Stimulated activated CD8-positive, alpha-beta memory T cell treated with anti-CD3 and anti-CD28 coated beads, Interleukin-7, amount 100 ng/mL, for 48 hours (primary cell): ENCODE measurements at places on chromosomes 11 and 22.

- no peak for DNase-seq
These were observed 27.2 kb downstream of the RTN4R start for GRCh38 chr22:20240900-20241299.

DNA sequence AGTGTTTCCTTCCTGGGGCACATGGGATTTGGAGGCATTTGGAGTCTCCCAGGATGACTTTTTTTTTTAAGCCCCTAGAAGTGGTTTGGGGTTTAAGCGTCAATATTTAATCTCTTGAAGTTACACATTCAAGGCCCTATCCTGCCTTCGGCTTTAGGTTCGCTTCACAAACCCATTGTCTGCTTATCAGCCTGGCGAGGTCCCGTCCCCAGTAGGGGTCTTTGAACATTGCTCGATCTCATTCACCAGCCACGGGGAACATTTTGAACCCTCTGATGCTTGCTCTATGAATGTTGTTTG, 75.9 kb downstream of the KCNQ1 start:
- DNase-seq, result no peak

DNA sequence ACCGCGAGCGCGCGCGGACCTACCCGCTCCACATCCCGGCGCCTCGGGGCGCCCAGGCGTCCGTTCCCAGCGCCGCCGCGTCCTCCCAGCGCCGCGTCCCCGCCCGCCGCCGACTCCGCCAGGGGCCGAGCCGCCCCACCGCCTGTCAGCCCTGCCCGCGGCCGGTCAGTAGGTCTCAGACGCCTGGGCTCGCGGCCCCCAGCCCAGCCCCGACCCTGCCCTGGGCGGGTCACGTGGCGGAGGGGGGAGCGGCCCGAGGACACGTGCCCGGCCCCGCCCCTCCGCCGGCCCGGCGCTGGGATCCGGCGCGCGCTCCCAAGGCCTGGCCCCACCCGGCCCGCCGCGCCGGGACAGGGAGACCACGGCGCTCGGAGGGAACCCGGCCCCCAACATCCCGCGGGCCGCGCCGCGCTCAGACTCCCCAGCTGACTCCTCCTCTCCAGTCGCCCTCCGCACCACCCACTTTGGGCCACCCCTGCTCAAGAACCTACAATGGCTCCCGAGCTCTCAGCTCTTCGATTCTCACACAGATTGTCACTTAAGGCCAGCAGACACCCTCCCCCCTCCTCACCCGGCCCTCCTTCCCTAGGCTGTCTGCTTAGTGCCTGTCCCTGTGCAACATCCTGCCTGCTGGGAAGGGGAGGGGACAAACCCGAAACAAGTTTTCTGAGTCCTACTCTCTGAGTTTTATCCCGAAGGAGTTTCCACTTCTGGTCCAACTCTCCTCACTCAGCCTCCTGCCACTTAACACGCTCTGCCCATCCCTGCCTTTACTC, at the start of gene RAB3IL1:
RAB3IL1 (minus strand) TSS at position 233 of the 776 bp plus-strand sequence; CDS start at position 34, 199 bp downstream.
- no peak for DNase-seq

GRCh38 chr11:44203270-44204043, 106.5 kb downstream of the ALX4 start:
- no peak for DNase-seq

DNA sequence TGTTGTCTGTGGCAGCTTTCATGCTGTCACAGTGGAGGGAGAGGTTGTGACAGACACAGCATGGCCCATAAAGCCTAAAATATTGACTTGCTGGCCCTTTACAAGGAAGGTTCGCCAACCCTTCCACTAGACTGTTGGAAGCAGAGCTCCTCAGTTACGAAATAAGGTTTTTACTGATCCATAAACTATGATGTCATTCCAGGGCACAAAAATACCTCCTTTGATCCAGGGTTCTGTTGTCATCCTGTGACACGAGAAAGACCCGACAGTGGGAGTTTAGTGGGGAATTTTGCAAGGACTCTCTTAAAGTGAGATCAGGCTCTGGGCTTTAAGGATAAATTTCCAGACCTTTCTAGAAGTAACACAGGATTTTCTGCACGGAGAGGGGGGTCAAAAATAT, 15.7 kb downstream of the BARX2 start:
- no peak for DNase-seq

- DNase-seq, result no peak
These were observed 1.1 kb upstream of the PDGFD start for GRCh38 chr11:104165014-104165413.

- no peak for DNase-seq
These were observed 52.1 kb upstream of the CRYBB3 start for GRCh38 chr22:25147642-25147928.

DNA sequence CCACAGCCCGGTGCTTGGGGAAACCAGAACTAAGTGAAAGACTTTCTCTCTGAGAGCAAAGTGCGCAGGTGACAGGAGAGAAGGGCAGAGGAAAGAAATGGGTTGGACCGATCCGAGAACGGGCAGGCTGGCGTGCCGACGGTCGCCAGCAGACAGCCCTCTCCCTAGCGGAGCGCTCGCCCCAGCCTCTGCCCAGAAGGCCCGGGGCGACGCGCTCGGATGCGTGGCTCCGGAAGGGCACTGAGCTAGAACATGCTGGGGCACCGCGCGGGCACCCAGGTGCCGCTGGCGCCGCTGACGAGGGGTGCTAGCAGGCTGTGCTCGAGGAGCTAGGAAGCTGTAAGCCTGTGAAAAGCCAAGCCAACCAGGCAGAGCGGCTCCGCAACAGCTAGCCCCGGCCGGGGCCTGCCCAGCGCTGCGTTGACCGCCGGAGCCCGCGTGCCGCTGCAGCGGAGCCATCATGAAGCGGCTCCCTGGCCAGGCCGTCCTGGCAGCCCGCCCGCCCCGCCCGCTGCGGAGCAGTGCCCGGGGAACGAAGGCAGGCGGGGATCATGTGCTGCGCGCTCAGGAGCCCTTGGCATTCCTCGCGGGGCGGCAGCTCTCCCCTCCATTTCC, 22.1 kb upstream of the RRAS2 start:
- DNase-seq, result no peak

DNA sequence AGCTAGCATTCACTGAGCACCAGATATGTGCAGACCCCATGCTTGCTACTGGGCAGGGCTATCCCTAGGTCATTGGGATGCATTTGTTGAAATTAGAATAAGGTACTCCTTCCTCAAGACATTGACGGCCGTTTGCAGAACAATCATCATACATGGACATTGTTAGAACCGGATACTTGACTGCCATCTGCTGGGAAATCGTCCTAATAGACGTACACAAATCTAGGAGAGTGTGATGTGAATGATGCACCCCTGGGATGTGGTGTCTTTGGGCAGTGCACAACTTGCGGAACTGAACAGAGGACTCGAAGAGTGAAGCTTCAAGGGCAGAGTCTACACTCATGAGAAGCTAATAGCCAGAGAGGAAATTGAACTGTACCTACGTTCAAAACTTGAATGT, 35.9 kb downstream of the MYO18B start:
- no peak for DNase-seq

DNA sequence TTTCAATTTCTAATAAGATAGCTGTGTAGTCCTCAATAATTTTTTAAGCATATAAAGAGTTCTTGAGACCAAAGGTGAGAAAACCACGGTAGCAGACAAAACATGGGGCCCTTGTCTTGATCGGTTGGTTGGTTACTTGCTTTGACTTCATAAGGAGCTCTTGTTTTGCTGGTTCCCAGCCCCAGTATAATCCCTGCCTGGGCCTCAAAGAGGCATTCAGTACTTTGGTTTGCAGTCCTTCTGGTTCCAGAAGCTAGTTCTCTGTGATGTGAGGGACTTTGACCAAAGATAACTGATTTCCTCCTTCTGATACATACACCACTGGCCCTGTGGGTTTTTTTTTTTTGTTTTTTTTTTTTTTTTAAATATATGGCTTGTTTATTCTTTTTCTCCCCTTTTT, 17.1 kb downstream of the MARK2 start:
- no peak for DNase-seq

- no peak for DNase-seq
These were observed 7.9 kb downstream of the TOMM22 start for GRCh38 chr22:38689651-38690050.

GRCh38 chr22:47053013-47053725, 290.7 kb downstream of the TBC1D22A start:
- no peak for DNase-seq

- DNase-seq, result no peak
These were observed 18.9 kb downstream of the TPST2 start for GRCh38 chr22:26570864-26571525.

DNA sequence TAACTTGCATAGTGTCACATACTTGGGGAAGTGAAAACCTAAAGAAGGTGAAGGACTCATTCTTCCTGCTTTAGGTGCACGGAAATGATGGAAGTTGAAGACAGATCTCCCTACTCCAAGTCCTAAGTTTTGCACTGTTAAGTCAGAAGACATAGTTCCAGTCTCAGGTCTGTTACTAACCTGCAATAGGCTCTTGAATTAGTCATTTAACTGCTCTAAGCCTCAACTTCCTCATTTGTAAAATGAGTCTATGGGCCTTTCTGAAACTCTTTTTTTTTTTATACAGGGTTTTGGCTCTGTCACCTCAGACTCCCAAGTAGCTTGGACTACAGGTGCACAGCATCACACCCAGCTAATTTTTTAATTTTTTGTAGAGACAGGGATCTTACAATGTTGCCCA, 30.8 kb upstream of the POU2AF1 start:
- no peak for DNase-seq

DNA sequence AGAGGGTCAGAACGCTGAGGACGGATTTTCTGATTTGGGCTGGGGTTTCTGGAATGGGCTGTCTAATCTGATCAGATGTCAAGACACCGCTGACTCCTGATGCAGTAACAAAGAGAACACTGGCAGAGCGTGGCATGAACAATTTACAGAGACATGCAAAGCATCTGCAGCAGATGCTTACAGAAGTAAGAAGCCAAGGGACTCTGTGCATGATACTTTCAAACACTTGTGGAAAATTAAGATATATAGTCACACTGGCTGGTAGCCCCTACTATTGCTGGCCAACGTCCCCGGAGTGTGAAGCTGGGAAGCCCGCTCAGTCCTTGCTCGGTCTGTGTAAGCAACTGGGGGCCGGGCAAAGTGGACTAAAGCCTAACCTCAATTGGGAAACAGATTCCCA, 903.7 kb downstream of the BRD1 start:
- no peak for DNase-seq

- no peak for DNase-seq
These were observed 5.6 kb downstream of the SNU13 start for GRCh38 chr22:41683052-41683451.

DNA sequence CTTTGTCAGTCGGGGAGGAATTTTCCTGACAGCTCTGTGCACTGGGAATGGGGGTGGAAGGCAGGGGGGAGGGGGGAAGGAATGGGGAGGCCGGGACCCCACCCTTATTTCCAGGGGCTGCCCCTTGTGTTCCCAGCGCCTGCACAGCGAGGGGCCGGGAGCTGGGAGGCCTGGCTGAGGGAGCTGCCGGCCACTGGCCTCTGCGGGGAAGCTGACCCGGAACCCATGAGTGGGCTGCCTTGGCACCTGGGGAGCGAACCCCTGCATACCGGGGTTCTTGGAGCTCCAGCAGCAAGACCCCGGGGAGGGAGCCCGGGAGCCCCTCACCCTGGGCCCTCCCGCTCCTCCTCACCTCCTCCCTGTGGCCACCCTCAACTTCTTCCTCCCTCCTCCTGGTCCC, 3.5 kb downstream of the H19 start:
- DNase-seq, result no peak

GRCh38 chr11:17604201-17604914, 57.3 kb downstream of the OTOG start:
- DNase-seq, result no peak

DNA sequence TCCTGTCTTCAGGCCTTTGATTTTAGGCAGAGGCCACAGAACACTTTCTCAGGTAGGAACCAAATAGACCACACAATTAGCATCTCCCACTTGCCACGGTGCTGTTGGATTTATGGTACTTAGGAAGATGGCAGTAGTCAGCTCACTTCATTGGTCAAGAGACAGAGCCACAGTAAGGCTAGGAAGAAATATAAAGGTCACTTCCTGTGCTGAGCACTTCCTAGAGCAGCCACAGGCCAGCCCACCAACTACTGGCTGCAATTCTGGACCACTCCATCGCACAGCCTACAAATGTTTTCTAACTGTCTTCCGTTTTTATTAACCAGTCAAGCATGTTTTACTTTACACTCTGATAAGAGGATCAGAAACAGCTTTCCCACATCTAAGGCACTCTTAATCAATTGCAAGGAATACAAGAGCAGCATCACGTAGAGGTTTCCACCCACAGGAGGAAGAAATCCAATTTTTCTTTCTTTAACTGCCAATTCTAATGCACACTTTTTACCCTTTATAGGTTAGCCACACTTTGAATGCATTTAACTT, 54.7 kb downstream of the ABTB2 start:
- DNase-seq, result no peak

- no peak for DNase-seq
These were observed 221.9 kb downstream of the SBF2 start for GRCh38 chr11:10072142-10072541.

DNA sequence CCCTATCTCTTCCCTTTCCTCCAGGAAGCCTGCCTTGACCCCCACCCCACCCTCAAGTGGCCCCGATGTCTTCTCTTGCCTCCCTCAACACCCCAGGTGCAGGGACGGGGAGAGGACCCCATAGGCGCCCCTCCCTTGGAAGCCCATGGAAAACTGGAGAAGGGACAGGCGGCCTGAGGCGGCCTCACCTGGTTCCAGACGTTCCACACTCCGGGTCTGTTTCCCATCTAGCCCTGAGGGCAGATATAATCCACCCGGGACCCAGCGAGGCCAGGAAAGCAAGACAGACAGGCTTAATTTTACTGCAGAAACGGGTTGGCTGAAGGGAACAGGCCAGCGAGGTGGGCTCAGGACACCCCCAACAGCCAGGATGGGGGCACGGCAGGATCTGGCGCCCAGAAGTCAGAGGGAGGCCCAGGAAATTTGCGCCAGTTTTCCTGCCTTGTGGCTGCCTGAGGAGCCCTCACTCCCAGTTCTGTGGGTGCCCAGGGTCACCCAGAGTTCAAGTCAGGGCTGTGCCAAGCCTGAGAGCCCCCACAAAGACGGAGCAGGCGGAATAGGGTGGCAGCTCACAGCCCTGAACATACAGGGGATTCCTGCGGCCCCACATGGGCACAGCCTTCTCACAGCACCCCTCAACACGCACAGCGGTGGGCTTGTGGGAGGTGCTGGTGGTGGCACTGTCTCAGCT, 3.0 kb upstream of the SIGIRR start:
- DNase-seq, result no peak

- no peak for DNase-seq
These were observed 206.5 kb downstream of the NAV2 start for GRCh38 chr11:19919050-19919561.

DNA sequence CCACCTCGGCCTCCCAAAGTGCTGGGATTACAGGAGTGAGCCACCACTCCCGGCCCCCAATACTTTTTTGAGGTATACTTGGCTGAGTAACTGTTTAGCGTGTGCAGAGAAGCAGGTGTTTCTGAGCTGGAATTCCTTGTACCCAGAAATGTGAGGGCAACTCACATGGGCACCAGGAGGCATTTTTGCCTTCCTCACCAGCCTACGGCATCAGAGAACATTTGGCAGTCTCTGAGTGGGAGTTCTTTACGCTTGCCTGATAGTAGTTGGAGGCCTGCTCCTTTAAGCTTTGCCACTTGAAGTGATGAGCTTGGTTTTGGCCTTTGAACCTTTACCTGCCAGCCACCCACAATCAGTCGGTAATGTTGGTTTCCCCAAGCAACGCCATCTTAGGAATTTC, 9.2 kb downstream of the PARVB start:
- DNase-seq, result no peak

- DNase-seq, result no peak
These were observed 31.3 kb downstream of the LRRC74B start for GRCh38 chr22:21076912-21077625.
